Suprapubic skin (tissue), 4 donors: ENCODE measurements at places on chromosomes 6 and 20.

- no peaks in the 10 kb centered on the region for H3K36me3 ChIP-seq
- DNase-seq: no peak
- H3K4me3 ChIP-seq: no peak overlapping the region
- no peak overlapping the region for H3K27ac ChIP-seq
- H3K4me1 ChIP-seq: peaks cover 12% of the 10 kb centered on the region
Measured at GRCh38 chr6:53983301-53983700, 127.9 kb upstream of the MLIP start.

- no peak overlapping the region for H3K4me3 ChIP-seq
- no peaks in the 10 kb centered on the region for H3K36me3 ChIP-seq
- H3K27ac ChIP-seq: peak overlapping the region; percentile 32
- no peaks in the 10 kb centered on the region for H3K27me3 ChIP-seq
- peaks cover 24% of the 10 kb centered on the region for H3K4me1 ChIP-seq
Measured at GRCh38 chr6:11263291-11263775, 30.9 kb upstream of the NEDD9 start.

DNA sequence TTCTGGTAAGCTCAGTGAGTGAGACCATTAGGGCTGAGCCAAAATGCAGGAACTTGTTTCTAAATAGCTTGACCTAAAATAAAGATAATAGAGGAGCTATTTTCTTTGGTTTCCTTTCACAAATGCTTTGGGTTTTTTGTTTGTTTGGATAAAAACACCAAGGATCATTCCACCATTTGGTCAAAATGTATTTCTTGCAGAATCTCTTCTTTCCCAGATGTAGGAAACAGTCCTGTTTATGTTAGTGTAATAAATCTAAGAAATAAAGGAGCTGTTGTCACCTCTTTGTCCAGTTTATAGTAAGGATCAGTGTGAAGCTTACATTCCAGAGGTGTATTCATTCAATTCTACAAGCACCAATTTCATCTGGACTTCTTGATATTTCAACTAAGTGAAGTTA is 297.8 kb downstream of the GJA1 start:
- DNase-seq: no peak
- no peaks in the 10 kb centered on the region for H3K27me3 ChIP-seq
- H3K4me3 ChIP-seq: no peak overlapping the region

DNA sequence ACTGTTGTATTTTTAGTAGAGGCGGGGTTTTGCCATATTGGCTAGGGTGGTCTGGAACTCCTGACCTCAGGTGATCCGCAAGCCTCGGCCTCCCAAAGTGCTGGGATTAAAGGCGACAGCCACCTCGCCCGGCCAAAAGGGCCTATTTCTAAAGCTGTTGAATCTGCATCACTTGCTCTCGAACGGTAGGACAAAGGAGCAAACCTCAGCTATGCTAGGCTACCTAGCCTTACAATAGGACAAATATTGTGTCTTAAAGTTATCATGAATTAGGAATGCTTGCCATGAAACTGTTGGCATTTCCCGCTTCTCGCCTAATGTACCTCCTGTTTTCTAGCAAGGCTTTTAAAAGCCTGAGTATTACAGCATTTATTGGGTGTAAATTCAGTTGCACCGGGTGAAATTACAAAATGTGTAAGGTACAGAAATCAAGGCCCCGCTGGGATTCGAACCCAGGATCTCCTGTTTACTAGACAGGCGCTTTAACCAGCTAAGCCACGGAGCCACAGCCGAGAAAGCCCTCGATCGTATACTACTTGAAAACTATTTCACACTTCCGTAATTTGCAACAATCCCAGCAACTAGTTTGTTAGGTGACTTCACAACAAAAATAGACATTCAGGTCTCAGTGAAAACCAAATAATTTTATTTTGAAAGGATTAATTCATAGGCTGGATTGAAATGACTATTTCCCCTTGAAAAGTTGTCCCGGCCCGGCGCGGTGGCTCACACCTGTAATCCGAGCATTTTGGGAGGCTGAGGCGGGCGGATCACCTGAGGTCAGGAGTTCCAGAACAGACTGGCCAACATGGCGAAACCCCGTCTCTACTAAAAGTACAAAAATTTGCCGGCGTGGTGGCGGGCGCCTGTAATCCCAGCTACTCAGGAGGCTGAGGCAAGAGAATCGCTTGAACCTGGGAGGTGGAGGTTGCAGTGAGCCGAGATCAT is 211.6 kb upstream of the ZNF184 start:
- no peak overlapping the region for H3K27ac ChIP-seq
- H3K4me1 ChIP-seq: peaks cover 19% of the 10 kb centered on the region
- peaks cover 47% of the 10 kb centered on the region for H3K27me3 ChIP-seq
- no peaks in the 10 kb centered on the region for H3K36me3 ChIP-seq
- no peak for DNase-seq
- no peak overlapping the region for H3K4me3 ChIP-seq

DNA sequence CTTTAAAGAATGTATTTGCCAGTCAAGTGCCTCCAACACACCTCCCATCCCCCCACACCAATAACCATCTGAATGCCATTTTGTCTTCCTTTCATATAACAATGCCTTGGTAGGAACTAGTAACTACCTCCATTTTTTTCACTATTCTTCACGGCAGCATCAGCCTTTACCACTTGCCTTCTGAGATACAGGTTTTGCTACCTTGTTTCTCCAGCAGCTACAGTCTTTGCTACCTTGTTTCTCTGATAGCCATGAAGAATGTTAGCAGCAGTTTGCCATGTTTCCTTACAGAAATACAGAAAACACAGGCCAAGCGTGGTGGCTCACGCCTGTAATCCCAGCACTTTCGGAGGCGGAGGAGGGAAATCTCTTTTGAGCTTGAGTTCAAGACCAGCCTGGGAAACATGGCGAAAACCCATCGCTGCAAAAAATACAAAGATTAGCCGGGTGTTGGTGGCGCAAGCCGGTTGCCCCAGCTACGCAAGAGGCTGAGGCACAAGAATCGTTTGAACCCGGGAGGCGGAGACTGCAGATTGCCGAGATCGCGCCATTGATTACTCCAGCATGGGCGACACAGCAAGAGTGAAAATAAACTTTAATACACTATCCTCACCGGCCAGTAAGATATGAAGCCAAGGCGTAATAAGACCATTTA is 100.9 kb downstream of the HFE start:
- no peak for DNase-seq
- no peaks in the 10 kb centered on the region for H3K36me3 ChIP-seq
- peaks cover 16% of the 10 kb centered on the region for H3K4me1 ChIP-seq
- H3K27ac ChIP-seq: peak overlapping the region; percentile 83
- H3K4me3 ChIP-seq: peak overlapping the region; percentile 57
- H3K27me3 ChIP-seq: peaks cover 6% of the 10 kb centered on the region

GRCh38 chr20:57243480-57244220 is 22.8 kb downstream of the BMP7 start:
- no peak for DNase-seq
- peak overlapping the region; percentile 55 for H3K27ac ChIP-seq
- H3K4me1 ChIP-seq: peaks cover 31% of the 10 kb centered on the region
- H3K36me3 ChIP-seq: no peaks in the 10 kb centered on the region
- H3K27me3 ChIP-seq: no peaks in the 10 kb centered on the region
- H3K4me3 ChIP-seq: no peak overlapping the region

DNA sequence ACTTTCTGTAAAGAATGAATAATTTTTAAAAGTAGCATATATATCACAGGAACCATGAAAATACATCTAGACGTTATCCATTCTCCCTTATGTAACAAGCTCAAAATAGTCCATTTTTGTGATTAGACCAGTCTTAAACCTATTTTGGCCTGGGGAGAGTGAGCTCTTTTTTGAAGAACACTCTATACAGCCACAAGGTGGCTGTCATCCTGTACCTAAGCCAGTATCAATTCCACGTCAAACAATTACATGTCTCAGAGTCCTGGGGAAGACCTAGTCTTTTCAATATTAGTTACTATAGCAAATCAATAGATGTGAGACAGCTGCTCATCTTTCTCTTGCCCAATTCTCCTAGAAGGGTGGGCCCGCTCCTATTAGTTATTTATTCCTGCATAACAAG is 28.4 kb downstream of the FBXO5 start:
- DNase-seq: no peak
- no peaks in the 10 kb centered on the region for H3K27me3 ChIP-seq
- no peak overlapping the region for H3K4me3 ChIP-seq
- no peak overlapping the region for H3K27ac ChIP-seq

DNA sequence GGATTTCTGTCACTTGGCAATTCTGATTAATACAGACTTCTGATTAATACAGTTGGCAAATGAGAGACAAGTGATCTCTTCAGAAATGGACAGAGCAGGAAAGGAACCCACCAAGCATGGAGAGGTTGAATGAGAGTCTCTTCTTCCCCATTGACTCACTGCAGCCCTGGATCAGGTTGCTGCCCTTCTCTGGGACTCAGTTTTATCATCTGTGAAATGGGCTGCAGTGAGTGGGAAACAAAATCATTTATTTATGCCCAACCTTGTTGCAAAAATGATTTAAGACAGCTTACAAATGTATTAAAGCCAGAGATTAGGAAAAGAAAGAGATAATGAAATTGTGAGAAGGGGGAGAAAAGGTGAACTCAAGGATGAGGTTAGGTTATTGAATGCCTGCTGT is 20.8 kb upstream of the RSPO4 start:
- no peak for DNase-seq
- no peaks in the 10 kb centered on the region for H3K27me3 ChIP-seq
- H3K27ac ChIP-seq: no peak overlapping the region
- H3K4me1 ChIP-seq: no peaks in the 10 kb centered on the region
